ENCODE measurements at places on chromosomes 6 and 20.
A peak's percentile ranks its signal among the peaks of the same experiment; 100 is the strongest.

DNA sequence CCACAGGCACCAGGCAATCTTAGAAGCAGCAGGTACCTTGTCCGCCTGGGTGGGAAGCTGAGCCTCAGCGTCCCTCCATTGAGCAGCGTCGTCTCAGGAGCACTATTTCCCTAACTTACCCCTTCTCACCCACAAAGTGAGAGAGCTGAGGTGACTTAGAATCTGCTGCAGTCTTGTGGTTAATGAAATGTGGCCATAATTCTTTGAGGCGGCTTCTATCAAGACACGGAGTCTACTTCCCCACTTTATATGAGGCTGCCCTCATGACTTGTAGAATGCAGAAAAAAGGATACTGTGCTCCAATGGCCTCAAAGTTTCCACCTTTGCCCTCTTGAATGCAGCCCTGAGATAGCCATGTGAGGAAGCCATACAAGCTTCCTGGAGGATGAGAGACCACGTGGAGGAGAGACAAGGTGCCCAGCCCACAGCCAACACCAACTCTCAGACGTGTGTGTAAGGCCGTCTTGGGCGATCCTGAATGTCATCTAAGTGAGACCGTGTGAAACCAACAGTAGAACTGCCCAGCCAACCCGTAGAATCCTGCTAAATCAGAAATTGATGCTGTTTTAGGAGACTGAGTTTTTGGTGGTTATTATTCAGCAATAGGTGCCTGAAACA is 9.1 kb upstream of the TAGAP start:
- DNase-seq: no peak

GRCh38 chr6:149077208-149077607 is 240.3 kb upstream of the TAB2 start:
- no peak for DNase-seq

GRCh38 chr20:50932016-50932485 is 814 bp upstream of the ADNP start:
- DNase-seq: no peak

- no peak for DNase-seq
Measured at GRCh38 chr6:15305909-15306308, 60.0 kb downstream of the JARID2 start.

- no peak for DNase-seq
Measured at GRCh38 chr6:25137916-25138232, 141.3 kb upstream of the CARMIL1 start.

DNA sequence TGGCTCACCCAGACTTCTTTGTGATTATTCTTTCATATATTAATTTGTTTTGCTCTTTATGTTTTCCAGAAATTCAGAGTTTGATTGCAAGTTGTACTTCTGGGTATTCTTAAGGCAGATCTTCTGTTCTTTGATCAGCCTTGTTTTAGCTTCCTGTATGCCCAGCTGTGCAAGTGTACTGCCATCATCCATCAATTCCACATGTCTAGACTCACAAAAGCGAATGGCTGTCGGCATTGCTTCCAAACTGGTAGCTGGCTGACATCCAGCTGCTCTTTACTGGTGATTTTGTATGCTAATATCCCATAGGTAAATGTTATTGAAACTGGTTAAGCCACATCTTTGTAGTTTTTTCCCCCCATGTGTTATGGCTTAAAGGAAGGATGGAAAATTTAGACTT is 1084.8 kb upstream of the CITED2 start:
- DNase-seq: no peak

DNA sequence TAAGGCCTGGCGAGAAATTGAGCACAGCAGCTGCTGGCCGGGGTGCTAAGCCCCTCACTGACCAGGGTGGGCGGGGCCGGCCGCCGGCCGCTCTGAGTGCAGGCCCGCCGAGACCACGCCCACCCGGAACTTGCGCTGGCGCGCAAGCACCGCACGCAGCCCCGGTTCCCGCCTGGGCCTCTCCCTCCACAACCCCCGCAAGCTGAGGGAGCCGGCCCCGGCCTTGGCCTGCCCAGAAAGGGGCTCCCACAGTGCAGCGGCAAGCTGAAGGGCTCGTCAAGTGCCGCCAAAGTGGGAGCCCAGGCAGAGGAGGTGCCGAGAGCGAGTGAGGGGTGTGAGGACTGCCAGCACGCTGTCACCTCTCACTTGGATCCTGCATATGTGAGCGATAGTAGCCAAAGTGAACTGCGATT is 251.2 kb downstream of the GJA1 start:
- no peak for DNase-seq

GRCh38 chr6:154894902-154895301 is 100.2 kb upstream of the TIAM2 start:
- DNase-seq: no peak

- DNase-seq: no peak
Measured at GRCh38 chr6:72720464-72720863, 98.6 kb downstream of the KCNQ5 start.

DNA sequence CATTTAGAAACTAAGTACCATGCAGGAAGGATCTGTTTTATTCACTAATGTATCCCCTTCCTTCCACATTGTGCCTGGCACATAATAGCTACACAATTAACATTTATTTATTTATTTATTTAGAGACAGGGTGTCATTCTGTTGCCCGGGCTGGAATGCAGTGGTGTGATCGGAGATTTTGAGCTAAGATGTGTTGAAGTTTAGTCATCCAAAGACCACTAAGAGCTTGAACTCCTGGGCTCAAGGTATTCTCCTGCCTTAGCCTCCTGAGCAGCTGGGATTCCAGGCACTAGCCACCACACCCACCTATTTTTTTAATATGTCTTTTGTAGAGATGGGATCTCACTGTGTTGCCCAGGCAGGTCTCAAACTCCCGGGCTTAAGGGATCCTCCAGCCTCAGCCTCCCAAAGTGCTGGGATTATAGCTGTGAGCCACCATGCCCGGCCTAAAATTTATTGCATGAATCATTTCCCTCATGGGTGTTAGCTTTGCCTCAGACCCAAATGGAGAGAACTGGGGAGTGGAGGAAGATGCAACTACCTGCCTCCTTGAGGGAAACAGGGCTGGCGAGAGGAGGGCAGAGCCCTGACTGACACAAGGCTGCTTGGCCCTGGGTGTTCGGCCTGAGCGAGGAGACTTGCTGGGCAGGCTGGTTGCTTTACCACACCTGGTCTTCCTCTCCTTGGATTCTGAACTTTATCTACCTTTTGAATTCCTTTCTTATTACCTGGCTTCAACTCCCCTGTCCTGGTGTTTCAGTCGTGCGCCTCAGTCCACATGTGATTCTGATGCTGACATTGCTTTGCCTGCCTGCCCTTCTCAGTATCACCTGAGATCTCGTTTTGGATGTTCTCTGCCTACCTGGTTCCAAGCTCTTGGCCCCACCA is 1.7 kb upstream of the DYNLT1 start:
- no peak for DNase-seq

DNA sequence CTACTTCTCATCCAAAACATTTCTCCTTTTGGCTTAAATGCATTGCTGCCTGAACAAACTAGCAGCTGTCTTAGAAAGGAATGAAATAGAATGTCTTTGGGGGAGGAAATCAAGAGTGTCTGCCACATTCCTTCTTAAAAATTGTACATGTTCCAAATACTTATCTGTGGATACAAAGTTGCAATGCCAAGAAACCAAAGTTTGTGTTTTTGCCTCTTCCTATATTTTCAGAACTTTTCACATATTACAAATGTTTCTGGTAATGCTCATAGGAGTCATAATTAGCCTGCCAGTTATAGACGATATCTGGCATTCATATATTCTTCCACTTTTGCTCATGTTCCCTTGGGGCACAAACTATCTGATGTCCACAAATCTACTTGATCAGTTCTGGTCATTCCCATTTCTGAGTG is 165.5 kb upstream of the BMP5 start:
- no peak for DNase-seq

DNA sequence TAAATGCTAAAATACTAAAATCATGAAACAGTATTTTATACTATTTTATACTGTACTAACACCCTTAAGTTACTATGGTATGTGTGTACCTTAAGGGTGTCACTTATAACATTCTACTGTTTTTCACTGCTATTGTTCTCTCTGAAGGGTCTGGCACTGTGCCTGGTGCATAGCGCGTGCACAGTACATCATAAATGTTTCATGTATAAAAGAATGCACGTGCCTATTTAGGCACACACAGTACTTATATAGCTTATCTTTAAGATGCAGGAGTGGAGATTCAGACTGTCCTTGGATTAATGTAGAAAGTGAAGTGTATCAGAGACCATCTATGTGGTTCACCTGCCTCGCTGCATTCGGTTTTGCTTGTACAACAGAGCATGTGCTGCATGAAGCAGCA is 64.0 kb upstream of the SGK1 start:
- DNase-seq: no peak

DNA sequence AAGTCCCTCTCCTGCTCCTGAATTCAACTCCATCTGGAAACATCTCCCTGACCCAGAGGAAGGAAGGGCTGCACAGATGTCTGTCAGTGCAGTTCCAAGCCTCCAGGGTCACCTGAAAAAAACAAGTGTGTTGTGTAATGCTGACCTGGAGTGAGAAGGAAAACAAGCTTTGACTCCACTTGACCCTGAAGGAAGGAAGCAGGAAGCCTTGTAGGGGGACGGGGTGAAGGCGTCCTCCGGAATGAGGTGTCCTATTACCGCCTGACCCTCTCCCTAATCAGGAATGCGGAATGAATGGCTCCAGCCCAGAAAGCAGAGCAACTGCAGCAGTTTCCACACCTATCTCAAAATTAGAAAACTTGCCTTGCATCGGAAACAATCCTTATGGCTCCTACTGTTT is 13.9 kb upstream of the ADGRF5 start:
- no peak for DNase-seq

DNA sequence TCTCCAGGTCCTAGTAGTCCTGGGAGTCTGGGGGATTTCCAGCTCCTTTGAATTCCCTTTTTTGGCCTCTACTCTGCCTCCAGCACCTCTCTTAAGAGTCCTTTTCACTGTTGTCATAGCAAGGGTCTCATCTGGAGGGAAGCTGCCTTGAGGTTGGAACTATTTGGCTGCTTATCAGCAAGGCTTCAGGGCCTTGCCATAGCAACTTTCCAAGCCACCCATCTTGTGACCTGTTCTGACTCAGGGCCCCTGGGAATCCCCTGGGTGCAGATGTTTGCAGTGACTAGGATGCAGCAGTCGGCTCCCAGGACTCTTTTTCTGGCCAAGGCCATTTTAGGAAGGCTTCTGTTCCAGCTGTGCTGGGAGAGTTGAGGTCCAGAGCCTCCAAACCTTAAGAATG is 12.4 kb downstream of the PKIG start:
- no peak for DNase-seq

- peak; percentile 6 for DNase-seq
Measured at GRCh38 chr6:157585274-157586087, 204.5 kb downstream of the ZDHHC14 start.

DNA sequence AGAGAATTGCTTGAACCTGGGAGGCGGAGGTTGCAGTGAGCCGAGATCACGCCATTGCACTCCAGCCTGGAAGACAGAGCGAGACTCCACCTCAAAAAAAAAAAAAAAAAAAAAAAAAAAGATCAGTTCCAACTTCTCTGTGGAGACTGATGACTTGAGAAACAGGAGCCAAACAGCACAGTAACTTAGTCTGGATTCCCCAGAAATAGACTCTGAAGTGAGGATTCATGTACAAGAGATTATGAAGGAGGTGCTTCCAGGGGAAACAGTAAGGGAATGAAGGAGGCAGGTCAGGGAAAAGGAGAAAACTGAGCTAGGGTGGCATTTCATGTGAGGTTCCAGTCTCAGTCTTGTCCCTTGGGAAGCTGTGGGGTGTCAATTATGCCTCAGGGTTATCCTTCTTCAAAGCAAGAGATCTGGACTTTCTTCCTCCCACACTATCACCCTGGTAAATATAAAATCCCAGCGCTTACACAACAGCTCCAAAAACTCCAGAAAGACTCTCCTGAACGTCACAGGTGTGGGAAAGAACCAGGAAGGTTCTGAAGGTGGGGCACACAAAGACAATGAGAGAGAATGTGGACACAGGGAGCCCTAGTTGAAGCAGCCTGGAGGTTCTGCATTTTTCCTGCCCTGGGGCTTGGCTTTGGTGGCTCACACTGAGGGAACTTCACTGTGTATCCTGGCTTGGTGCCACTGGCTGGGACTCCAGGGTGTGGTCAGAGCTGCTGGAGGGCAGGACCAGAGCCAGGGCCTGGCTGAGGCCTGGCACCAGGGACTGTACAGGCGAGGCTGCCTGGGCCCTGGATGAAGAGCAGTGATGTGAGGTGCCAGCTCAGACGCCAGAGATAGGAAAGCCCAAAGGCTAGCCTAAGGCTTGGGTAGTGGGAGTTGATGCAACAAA is 46.8 kb downstream of the PCNA start:
- no peak for DNase-seq

GRCh38 chr6:166632731-166633130 is 5.7 kb upstream of the RPS6KA2 start:
- no peak for DNase-seq

- no peak for DNase-seq
Measured at GRCh38 chr6:75118925-75119515, 86.8 kb downstream of the COL12A1 start.

GRCh38 chr6:3610921-3611320 is 140.6 kb downstream of the PXDC1 start:
- no peak for DNase-seq

GRCh38 chr6:92362404-92362803 is 1057.0 kb downstream of the EPHA7 start:
- DNase-seq: no peak

DNA sequence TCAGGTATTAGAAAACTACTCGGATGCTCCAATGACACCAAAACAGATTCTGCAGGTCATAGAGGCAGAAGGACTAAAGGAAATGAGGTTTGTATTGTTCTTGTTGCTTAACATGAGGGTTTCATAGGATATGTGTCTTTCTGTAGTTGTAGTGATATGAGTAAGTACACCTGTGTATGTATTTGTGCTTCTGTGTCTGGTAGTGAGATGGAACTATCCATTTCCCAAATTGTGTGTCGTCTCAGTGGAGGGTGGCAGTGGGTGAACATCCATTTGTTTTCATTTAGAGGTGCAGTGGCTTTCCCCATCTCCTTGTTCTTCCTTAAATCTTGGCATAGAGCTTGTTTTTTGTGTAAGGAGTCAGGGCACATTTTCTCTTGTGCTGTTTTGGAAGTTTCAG is 8.2 kb downstream of the ASXL1 start:
- no peak for DNase-seq

DNA sequence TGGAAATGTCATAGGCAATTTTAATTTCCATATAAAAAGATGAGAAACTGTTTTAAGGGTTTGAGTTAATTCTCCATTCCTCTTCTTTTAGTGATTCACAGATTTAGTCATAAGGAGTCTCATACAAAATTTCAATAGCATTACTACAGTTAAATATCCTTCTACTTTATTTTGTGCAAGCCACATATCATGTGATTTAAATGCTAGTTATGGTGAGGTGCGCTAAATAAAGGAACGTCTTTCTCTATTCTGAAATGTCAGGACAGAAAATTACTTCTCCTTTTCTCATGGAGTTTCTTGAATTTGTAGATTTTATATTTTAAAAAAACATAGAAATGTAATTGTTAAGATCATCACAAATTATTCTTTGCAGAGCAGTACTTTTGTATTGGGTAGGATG is 50.0 kb upstream of the SUPT3H start:
- DNase-seq: no peak

Data from brain pericyte (primary cell).